ENCODE measurements at places on chromosomes 11 and 22.

GRCh38 chr22:28674121-28674563, 5.5 kb downstream of the TTC28 start:
- DNase-seq, result no peak

- DNase-seq, result no peak
Measured at GRCh38 chr11:122031813-122032212, 84.2 kb downstream of the BLID start.

GRCh38 chr11:58745705-58746364, 14.1 kb upstream of the GLYAT start:
- no peak for DNase-seq

DNA sequence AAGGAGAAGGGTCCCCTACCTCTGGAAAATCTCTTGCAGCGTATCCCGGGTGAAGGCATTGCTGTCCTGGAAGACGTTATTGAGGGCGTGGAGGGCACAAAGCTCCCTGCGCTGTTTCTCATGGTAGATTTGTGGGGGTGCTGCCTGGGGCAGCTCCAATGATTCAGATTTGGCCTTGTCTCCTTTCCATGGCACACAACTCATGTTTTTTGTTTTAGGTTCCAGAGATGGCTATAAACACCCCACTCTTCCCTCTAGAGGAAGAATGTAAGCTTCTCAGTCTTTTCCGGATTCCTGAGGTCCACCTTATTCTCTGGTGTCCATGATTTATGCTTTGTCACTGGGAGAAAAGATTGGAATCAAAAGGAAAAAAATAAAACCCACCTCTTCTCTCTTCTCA, 959 bp downstream of the JOSD1 start:
- no peak for DNase-seq

Data from activated CD8-positive, alpha-beta memory T cell treated with anti-CD3 and anti-CD28 coated beads for 24 hours (primary cell).